Left ventricle myocardium inferior (tissue), 1 donor: ENCODE measurements at places on chromosomes 2 and 18.

GRCh38 chr2:179031731-179032408 is 18.1 kb downstream of the CCDC141 start:
- H3K4me3 ChIP-seq, result peak overlapping the region; percentile 37
- H3K27ac ChIP-seq, result peak overlapping the region; percentile 30
- DNase-seq, result no peak
- H3K36me3 ChIP-seq, result no peaks in the 10 kb centered on the region
- no peaks in the 10 kb centered on the region for H3K27me3 ChIP-seq
- peaks cover 47% of the 10 kb centered on the region for H3K4me1 ChIP-seq

DNA sequence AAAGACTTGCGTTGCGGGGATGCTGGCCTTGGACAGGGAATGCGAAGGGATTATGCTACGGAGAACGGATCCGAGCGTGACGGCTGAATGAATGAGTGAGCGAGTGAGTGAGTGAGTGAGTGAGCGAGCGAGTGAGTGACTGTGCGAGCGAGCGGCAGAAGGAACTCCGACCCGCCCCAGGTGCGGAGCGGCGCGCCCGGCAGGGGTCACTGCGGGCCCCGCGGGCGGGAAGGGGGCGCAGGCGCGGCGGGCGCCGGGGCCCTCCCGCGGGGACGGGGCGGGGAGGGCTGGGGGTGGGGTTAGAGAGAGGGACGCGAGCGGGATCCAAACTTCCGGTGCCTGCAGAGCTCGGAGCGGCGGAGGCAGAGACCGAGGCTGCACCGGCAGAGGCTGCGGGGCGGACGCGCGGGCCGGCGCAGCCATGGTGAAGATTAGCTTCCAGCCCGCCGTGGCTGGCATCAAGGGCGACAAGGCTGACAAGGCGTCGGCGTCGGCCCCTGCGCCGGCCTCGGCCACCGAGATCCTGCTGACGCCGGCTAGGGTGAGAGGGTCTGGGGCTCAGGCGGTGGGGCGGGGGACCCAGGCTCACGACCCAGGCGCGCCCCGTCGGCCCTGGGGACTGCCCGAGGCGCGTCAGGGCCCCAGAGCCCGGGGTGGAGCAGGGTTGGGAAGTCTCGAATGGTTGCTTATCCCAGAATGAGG is at the start of gene ITM2C:
ITM2C (plus strand) TSS at position 338 of the 702 bp plus-strand sequence; CDS start at position 422, 84 bp downstream.
- peak; percentile 67 for DNase-seq
- no peaks in the 10 kb centered on the region for H3K36me3 ChIP-seq
- H3K4me3 ChIP-seq, result peak within 1 kb of the TSS; percentile 86

DNA sequence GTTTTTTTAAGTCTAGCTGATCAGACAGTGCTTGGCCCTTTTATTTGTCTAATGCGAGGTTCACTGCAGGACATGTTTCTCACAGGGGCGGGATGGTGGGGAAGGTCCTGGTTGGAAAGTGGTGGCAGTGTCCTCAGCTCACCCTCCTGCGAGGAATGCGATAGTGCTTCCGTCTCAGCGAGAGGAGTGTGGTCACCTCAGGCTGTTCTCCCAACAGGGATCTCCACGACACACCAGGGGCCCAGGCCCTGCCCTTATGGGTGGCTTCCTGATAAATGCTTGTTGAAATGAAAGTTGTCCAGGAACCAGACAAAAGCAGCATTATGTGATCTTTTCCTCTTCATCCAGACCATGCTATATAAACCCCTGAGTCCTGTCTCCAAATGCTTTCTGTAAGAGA is 70.1 kb downstream of the BOLA3 start:
- no peak overlapping the region for H3K4me3 ChIP-seq
- no peak overlapping the region for H3K27ac ChIP-seq
- peaks cover 15% of the 10 kb centered on the region for H3K36me3 ChIP-seq
- no peaks in the 10 kb centered on the region for H3K27me3 ChIP-seq
- DNase-seq, result no peak
- H3K4me1 ChIP-seq, result peaks cover 47% of the 10 kb centered on the region

DNA sequence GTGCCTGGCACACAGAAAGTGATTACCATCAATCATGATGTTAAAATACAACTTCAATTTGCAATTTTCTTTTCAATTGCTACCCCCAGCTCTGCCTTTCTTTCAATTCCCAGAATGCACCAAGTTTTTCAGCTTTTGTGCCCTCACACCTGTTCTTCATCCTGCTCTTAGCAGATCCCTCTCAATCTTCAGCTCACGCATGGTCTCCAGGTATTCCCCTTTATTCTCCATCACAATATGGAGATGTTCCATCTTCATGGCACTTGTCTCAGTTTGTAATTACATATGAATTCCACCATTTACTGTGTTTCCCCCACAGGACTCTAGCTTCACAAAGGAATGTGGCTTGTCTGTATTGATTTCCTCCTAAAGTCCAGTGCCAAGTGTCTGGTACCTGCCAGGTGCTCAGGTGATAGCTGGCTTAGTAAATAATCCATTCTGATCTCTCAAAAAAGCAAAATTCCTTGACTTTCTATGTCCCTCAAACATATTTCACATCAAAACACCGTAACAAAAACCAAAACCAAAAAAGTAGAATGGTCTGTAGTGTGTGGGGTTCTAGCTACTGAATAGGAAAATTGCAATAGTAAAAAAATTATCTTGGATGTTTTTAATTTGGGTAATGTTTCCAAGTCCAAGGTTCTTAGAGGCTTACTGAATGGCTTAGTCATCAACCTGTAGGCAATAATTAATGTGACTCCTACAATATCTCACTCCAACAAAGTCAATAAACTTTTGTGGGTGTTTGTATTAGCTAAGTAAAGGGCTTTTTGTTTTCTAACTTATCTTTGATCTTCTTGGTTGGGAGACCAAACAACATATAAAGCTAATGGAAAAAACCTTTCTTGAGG is 2.9 kb upstream of the INSIG2 start:
- H3K27me3 ChIP-seq, result peaks cover 7% of the 10 kb centered on the region
- DNase-seq, result no peak
- H3K4me3 ChIP-seq, result no peak overlapping the region
- H3K36me3 ChIP-seq, result no peaks in the 10 kb centered on the region
- no peak overlapping the region for H3K27ac ChIP-seq
- peaks cover 30% of the 10 kb centered on the region for H3K4me1 ChIP-seq

GRCh38 chr18:11310476-11311086 is 161.2 kb upstream of the PIEZO2 start:
- H3K4me3 ChIP-seq, result no peak overlapping the region
- H3K36me3 ChIP-seq, result no peaks in the 10 kb centered on the region
- H3K4me1 ChIP-seq, result peaks cover 2% of the 10 kb centered on the region
- DNase-seq, result peak; percentile 29
- H3K27me3 ChIP-seq, result no peaks in the 10 kb centered on the region

DNA sequence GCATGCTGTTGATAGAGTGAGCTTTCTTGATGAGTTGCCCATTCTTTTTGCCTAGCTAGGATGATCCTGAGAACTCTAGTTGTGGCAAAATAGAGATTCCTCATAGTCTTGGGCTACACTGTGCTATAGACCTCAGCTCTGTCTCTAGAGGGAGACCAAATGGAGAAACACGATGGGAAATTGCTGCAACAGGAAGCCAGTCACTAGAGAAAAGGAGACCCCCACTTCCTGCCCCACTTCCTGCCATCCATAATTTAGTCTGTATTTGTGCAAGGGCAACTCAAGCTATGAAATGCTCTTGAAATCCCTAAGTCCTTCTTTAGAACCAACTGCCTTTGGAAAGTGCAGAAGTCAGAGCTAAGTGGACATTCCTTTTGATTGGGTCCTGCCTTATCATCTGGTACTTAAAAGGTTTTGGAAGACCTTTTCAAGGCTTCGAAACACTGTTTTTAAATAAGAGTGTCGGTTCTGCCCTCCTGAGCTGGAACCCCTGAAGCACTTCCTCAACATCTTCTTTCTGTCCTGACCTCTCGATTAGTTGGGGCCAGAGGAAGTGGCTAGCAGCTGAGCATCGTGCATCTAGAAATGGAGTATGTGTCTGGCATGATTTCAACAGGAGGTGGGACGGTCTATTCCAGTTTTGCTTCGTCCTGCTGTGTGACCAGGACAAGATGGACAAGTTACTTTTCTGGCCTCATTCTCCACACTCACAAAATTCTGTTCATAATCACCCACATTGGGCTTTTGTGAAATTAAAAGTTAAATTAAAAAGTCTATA is 8.6 kb upstream of the KCNE4 start:
- H3K27ac ChIP-seq, result peak overlapping the region; percentile 41
- H3K27me3 ChIP-seq, result no peaks in the 10 kb centered on the region
- H3K36me3 ChIP-seq, result no peaks in the 10 kb centered on the region
- H3K4me1 ChIP-seq, result peaks cover 12% of the 10 kb centered on the region

DNA sequence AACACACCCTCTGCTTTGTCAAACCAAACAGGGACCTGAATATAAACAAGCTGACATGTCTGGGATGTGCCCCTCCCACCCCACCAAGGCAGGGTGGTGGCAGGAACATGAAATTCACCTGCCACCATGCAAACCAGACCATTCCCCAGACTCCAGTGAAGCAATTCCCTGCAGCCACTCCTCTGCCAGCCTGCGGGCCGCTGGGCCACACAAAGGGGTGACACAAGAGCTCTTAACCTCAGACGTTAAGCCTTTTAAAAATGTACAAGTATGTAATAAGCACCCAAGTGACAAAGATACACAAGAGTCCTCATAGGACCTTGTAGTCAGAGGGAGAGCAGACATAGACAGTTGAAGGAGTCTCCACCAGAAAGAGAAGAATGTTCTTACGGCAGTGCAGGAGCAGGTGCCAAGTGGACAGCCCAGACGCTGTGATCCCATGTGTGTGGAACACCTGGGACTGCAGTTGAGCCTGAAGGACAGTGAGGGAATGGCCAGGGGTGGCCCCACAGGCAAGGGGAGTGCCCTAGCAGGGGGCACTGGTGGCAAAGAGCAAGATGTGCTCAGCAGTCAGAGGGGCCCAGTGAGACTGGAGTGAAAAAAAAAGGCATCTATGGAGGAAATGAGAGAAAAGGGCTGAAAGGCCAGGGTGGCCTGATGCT is 36.9 kb downstream of the CRACDL start:
- H3K4me3 ChIP-seq, result no peak overlapping the region
- H3K27ac ChIP-seq, result no peak overlapping the region
- no peak for DNase-seq
- H3K27me3 ChIP-seq, result no peaks in the 10 kb centered on the region

GRCh38 chr2:71503837-71504236 is 50.5 kb downstream of the DYSF start:
- no peaks in the 10 kb centered on the region for H3K36me3 ChIP-seq
- no peaks in the 10 kb centered on the region for H3K27me3 ChIP-seq
- H3K27ac ChIP-seq, result peak overlapping the region; percentile 91
- DNase-seq, result peak; percentile 46

GRCh38 chr18:76323891-76324290 is 171.2 kb downstream of the ZNF516 start:
- H3K4me3 ChIP-seq, result no peak overlapping the region
- DNase-seq, result no peak

GRCh38 chr2:117771969-117772630 is 42.4 kb upstream of the DDX18 start:
- H3K27me3 ChIP-seq, result peaks cover 19% of the 10 kb centered on the region
- DNase-seq, result no peak
- H3K4me3 ChIP-seq, result no peak overlapping the region
- no peaks in the 10 kb centered on the region for H3K4me1 ChIP-seq
- no peaks in the 10 kb centered on the region for H3K36me3 ChIP-seq
- no peak overlapping the region for H3K27ac ChIP-seq

DNA sequence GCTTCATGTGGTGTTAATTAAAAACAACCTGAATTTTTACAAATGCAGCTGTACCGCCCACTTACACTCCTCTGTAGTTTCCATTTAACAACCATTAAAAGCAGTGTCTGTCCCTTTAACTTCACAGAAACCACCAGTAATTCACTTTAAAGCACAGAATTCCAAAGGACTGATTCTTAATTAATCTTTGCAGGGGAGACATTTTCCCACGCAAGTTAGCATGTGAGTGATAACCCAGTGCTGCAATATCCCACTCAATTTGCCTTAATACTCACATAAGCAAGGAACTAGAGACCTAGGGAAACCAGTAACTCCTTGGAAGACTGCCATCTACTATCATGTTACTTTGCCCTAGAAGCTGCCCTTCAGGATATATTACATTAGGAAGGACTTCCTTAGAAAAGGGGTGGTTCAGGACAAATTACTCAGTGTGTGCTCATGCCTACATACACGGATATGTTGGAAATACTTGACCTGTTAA is 102.3 kb downstream of the OSR1 start:
- H3K36me3 ChIP-seq, result no peaks in the 10 kb centered on the region
- no peaks in the 10 kb centered on the region for H3K4me1 ChIP-seq
- no peak for DNase-seq
- H3K4me3 ChIP-seq, result no peak overlapping the region
- no peak overlapping the region for H3K27ac ChIP-seq

DNA sequence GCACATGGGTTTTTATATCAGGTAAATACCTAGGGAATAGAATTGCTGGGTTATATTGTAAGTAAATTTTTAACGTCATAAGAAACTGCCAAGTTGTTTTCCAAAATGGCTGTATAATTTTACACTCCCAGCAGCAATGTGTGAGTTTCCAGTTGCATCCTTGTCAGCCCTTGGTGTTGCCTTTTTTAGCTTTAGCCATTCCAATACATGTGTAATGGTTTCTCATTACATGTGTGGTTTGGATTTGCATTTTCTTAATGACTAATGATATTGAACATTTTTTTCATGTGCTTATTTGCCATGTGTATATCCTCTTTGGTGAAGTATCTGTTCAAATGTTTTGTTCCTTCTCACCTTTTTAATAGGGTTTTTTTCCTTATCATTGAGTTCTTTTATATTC is 70.8 kb downstream of the ABI2 start:
- peaks cover 42% of the 10 kb centered on the region for H3K36me3 ChIP-seq
- peaks cover 7% of the 10 kb centered on the region for H3K4me1 ChIP-seq
- no peak overlapping the region for H3K4me3 ChIP-seq
- H3K27me3 ChIP-seq, result no peaks in the 10 kb centered on the region
- H3K27ac ChIP-seq, result no peak overlapping the region

- H3K4me3 ChIP-seq, result no peak overlapping the region
- no peak overlapping the region for H3K27ac ChIP-seq
- no peak for DNase-seq
- H3K4me1 ChIP-seq, result no peaks in the 10 kb centered on the region
- H3K27me3 ChIP-seq, result peaks cover 4% of the 10 kb centered on the region
Observed at GRCh38 chr2:118697781-118698180, 149.7 kb downstream of the EN1 start.

- H3K4me1 ChIP-seq, result peaks cover 5% of the 10 kb centered on the region
- H3K36me3 ChIP-seq, result no peaks in the 10 kb centered on the region
- no peak overlapping the region for H3K4me3 ChIP-seq
- no peak for DNase-seq
- H3K27me3 ChIP-seq, result peaks cover 95% of the 10 kb centered on the region
- H3K27ac ChIP-seq, result no peak overlapping the region
Observed at GRCh38 chr2:231036131-231036530, 1.2 kb upstream of the C2orf72 start.

GRCh38 chr2:46336283-46336959 is 39.2 kb downstream of the EPAS1 start:
- H3K27me3 ChIP-seq, result no peaks in the 10 kb centered on the region
- H3K4me1 ChIP-seq, result peaks cover 100% of the 10 kb centered on the region
- H3K4me3 ChIP-seq, result peak overlapping the region; percentile 54

GRCh38 chr2:39834426-39834825 is 55.4 kb upstream of the THUMPD2 start:
- no peaks in the 10 kb centered on the region for H3K4me1 ChIP-seq
- DNase-seq, result no peak
- H3K27ac ChIP-seq, result no peak overlapping the region
- no peak overlapping the region for H3K4me3 ChIP-seq
- no peaks in the 10 kb centered on the region for H3K36me3 ChIP-seq
- no peaks in the 10 kb centered on the region for H3K27me3 ChIP-seq
